ENCODE measurements at places on chromosomes 3 and 15.

DNA sequence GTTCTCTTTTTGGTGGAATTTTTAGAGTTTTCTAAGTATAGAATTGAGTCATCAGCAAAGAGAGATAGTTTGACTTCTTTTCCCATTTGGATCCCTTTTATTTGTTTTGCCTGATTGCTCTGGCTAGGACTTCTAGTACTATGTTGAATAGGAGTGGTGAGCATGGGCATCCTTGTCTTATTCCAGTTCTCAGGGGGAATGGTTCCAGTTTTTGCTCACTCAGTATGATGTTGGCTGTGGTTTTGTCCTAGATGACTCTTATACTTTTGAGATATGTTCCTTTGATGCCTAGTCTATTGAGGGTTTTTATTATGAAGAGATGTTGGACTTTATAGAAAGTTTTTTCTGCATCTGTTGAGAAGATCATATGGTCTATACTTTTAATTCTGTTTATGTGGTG is 72.5 kb downstream of the TNFAIP8L3 start:
- DNase-seq, result no peak

GRCh38 chr3:137669519-137670060 is 94.5 kb upstream of the SOX14 start:
- no peak for DNase-seq

DNA sequence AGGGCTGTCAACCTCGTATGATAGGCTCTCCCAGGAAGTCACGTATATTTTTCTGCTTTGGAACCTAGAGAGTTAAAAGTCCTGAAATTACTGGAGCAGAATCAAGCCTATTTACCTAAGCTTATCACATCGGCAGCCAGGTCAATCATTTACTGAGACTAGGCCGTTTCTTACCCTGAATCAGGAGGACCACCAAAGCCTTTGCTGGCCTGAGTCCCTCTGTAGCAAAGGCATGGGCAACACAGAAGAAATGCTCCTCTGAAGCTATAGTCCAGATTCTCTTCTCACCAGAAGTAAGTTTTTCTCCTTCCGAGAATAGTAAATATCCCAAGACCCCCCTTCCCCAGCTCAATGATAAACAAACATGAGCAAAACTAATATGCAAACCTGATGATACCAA is 125.9 kb upstream of the PHLDB2 start:
- DNase-seq, result no peak

GRCh38 chr15:74789171-74789631 is 7.3 kb downstream of the CSK start:
- DNase-seq, result no peak

DNA sequence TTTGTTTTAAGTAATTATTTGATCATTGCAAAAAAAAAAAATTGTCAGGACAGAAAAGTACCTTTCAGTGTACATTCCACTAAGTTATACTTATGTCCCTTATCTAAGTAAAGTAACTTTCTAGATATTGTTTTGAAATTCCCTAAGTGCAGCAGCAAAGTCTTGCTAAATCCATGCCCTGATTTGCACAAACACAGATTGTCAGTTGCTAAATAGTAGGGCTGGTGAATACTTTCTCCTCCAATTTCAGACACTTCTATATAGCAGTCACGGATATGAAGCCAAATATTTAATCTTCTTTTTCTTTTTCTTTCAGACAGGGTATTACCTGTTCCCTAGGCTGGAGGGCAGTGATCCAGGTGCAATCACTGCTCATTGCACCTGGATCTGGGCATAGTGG is 12.9 kb downstream of the LRRC2 start:
- peak; percentile 20 for DNase-seq

GRCh38 chr15:92050220-92050898 is 196.9 kb downstream of the SLCO3A1 start:
- DNase-seq, result no peak

DNA sequence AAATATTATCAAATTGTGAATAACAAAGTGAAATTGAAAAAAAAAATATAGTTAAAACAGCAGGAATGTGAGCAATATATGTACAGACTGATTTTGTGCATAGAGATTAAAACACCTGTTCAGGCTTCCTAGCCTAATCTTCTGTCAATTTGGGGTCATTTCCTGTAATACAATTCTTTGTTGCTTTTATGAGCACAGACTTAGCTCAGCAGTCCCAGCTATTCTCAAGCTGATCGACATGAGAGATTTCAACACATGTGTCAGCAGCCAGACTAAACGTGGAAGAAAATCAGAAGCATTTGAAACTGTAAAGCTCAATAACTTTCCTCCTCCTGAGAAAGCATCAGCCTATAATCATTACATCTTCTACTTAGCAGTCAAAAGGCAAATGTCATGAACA is 1.6 kb upstream of the FHIT start:
- DNase-seq, result no peak

- DNase-seq, result no peak
Observed at GRCh38 chr15:60975952-60976351, 253.2 kb downstream of the RORA start.

DNA sequence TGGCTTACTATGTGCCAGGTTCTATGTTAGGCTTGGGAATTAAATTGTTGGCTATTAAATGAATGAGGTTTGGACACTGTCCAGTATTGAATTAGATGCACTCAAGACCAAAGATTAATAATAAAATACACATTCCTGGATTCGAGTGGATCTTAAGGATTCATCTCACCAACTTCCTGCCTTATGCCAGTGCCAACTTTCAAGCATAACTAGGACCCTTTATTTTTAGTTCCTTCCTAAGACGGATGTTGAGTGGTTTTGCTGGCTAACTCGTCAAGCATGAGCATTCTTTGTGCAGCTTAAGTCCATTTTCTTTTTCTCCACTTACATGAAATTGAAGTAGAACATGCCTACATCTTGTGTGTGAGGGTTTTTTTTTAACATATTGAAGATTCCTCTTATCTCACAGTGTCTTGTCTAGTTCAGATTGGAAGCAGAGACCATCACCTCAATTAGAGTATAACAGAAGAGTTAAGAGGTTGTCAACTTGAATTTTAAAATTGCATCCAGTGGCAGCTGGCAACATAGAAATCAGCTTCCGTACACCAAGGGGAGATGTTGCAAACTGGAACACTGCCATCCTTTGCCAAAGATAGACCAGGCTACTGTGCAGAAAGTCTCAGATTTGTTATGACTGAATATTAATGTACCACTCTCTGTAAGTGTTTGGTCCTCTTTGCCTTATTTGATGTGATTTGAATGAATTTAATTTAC is 106.3 kb upstream of the BFSP2 start:
- DNase-seq, result no peak

GRCh38 chr3:71652781-71653413 is 69.4 kb upstream of the FOXP1 start:
- peak; percentile 63 for DNase-seq

DNA sequence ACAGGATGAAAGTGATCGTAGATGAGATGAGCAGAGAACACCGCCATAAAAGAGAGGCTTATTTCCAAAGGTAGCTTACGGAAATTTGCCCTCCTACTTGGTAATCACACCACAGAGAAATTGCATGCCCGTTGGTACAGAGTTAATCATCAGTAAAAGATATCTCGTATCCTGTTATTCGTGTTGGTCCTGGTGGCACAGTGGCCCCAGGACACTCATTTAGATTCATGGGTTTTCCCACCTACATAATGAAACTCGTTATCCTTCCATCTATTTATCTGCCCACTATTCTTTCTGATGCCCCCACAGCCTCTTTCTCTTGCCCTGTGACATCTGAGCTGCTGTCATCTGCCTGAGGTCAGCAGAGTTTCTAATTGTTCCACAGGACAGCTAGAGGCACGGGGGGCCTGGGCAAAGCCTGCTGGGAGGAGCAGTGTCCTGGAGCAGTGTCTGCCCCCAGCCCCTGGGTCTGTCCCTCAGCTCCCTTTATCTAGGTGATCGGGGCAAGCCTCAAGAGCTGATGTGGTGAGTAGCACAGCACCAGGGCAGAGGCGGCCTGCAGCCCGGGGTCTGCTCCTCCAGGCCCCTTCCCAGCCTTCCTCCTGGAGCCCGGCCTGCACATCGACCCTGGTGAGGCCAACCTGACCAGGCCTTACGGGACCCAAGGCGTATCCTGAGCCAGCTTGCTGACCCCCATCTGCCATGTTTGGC is 42.2 kb downstream of the PXYLP1 start:
- DNase-seq, result no peak

DNA sequence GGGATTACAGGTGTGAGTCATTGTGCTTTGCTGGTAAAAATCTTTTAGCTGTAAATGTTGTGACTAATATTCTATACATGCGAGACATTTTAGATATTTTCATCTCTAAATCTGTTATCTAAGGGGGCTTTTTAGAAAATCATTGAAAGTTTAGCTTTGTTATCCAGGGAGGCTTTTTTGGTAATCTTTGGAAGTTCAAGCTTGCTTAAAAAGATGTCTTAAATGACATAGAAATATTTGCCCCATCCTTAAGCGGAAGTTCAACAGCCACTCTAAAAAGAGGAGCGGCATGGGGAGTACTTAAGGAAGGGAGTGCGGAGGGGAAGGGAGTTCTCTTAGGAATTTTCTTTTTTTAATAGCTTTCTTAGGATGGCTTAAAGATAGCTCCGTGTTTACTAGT is 26.1 kb downstream of the DNAJC13 start:
- no peak for DNase-seq

DNA sequence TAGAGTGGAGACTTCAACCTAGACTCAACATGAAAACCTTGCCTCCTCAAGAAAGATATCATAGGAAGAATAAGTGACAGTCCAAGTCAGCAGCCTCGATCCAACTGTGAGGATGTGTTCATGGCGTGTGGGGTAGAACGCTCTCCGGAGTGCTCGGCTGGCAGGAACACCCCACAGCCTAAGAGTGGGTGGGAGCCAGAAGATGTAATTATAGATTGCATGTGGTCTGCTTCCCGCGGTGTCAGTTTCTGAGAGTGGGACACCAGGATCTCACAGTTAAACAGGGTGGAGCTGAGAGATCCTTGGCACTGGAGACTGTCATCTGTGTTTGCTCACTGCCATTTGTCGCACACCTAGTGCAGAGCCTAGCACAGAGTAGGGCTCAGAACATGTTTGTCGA is 158.0 kb downstream of the CTNNB1 start:
- DNase-seq, result no peak

GRCh38 chr15:96042734-96043224 is 287.7 kb upstream of the NR2F2 start:
- peak; percentile 45 for DNase-seq

DNA sequence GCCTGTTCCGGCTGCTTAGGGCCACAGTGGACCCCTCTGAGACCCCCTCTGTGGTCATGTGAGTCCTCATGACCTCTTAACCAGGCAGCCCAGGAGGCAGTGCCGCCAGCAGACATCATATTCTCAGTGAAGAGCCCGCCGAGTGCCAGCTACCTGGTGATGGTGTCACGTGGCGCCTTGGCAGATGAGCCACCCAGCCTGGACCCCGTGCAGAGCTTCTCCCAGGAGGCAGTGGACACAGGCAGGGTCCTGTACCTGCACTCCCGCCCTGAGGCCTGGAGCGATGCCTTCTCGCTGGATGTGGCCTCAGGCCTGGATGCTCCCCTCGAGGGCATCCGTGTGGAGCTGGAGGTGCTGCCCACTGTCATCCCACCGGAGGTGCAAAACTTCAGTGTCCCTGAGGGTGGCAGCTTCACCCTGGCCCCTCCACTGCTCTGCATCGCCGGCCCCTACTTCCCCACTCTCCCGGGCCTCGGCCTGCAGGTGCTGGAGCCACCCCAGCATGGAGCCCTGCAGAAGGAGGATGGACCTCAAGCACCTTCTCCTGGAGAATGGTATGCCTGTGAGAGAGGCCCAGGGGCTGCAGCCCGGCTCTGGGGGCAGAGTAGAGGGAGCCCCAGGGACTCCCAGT is 176.1 kb downstream of the TBC1D2B start:
- DNase-seq, result no peak

GRCh38 chr3:183911763-183912506 is 27.3 kb upstream of the PARL start:
- peak; percentile 23 for DNase-seq

- DNase-seq, result no peak
Observed at GRCh38 chr15:43056696-43057095, 49.1 kb downstream of the UBR1 start.

DNA sequence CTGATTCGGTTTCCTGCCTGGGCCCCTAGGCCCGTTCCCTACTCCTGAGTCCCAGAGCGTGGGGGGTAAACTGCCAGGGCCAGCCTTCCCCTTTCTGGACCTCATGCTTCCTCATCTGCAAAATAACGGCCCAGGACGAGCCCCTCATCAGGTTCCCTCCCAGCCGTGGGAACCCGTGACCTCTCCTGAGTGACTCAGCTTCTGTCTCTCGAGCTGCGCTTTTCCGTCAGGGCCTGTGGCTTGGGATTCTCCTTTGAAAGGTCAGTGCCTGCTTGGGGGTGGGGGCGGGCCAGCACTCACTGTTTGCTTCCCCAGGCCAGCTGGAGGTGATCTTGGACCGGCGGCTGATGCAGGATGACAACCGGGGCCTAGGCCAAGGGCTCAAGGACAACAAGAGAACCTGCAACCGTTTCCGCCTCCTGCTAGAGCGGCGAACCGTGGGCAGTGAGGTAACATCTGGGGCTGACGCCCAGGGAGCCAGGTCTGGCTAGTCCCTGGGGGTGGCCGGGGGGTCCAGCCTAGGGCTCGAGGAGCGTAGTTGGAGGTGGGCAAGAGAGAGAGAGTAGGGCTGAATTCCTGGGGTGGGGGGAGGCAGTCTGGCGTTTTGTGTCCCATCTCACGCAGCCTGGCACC is 12.8 kb downstream of the MAN2A2 start:
- peak; percentile 97 for DNase-seq
